Right cardiac atrium (tissue), 5 donors: ENCODE measurements at places on chromosomes 5 and 9. TPM values are rescaled to one million over a fixed set of nuclear protein-coding genes. Genes with fewer than 3 reads are reported as not detected.

DNA sequence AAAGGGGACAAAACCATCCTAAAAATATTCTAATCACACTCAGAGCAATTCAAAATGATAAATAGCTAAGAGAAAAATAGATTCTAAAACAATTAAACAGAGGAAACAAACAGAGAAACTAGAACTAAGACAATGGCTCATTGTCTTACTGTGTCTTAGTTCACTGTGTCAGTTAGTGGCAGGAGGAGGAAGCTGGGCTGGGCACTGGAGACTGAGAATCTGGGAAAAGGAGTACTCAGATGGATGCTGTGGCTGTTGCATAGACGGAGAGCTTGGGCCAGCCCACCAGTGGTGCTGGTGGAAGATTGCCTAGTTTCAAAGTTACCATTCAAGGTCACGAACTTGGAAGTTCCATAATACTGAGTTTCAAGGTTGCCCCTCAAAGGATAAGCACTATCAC, 94.7 kb upstream of the IFNK start:
- no peak for DNase-seq

- peak; percentile 21 for DNase-seq
Observed at GRCh38 chr5:153919161-153919560, 119.5 kb downstream of the FAM114A2 start.

CENPK gene
- total RNA-seq = 0.28 TPM

OSMR gene
- 24.0 TPM for total RNA-seq

DNA sequence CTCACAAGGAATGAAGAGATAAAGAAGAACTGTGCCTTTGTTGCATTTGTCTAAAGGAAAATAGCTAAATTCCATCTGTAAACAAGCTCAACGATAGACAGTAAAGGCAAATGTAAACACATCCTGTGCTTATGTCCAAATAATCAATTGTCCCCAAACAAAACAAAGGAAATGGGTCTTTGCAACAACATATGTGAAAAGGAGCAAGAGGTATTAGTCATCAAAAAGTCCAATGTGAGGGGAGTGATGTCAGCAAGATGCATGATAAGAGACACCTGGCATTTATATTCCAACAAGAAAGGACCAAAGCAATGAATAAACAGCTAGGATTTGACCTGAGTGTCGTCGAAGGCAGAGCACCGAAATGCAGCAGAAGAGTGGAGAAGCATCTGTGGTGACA, 209.1 kb downstream of the ASTN2 start:
- DNase-seq = no peak

- no peak for DNase-seq
Observed at GRCh38 chr5:71810471-71811195, 91.6 kb downstream of the CARTPT start.

PNPLA7 gene
- total RNA-seq = 7.7 TPM

GRCh38 chr9:93669116-93669957, 93.0 kb downstream of the PHF2 start:
- DNase-seq = peak; percentile 16

DNA sequence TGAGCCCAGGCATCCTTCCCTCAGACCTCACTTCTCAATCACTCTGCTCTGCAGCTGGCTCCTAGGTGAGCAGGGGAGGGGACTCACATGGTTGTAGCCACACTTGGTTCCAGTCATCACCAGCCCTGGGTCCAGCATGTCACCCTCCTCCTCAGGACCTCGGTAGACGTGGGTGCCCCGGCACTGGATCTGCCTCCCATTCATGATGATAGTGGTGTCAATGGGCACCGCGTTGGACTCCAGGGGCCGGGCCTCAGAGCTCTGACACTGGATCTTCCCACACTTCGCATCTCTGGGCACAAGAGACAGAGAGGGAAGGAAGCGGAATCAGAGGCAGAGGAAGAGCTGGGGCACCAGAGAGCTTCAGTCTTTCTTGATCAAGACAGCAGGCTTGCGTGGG, 32.9 kb downstream of the NIPAL4 start:
- DNase-seq = no peak
